ENCODE measurements at places on chromosomes 6 and 20.

GRCh38 chr20:25061103-25061799 is 3.3 kb upstream of the ACSS1 start:
- DNase-seq = no peak

- DNase-seq = no peak
Observed at GRCh38 chr20:52748990-52749389, 223.2 kb upstream of the TSHZ2 start.

DNA sequence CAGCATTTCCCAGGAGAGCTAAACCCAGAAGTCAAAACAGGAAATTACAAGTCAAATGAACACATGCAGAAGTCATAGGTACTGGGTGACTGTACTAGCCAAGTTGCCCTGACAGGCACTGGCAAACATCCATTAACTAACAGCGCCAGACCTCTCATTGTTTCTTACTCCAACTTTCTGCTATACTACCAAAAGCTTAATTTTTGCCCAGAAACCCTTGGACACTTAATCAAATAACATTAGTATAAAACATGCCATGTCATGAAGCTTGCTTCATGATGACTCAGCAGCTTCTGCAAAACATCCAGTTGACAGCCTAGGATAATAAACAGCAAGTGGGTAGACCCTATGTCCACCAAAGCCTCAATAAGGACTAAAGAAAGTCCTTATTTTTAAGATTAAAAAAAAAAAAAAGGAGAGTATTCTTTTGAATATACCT is 3.5 kb downstream of the NUP153 start:
- no peak for DNase-seq

GRCh38 chr6:56802584-56802983 is 152.3 kb upstream of the BEND6 start:
- no peak for DNase-seq

DNA sequence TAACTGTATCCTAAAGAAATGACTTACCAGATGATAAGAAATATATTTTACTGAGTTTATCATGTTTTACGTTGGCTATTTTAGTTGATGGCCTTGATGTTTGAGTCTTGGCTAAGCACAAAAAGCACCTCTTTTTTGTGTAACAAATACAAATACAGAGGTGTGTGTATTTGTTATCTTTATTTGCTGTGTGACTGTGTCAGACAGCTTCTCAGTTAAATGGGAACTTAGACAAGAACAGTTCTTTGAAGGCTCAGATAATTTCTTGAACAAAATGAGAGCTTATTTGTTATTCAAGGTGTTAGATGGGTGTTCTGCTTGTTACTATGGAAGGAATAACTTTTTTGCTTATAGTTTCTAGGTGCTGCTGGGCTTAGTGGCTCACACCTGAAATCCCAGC is 95.4 kb downstream of the RPS12 start:
- no peak for DNase-seq

DNA sequence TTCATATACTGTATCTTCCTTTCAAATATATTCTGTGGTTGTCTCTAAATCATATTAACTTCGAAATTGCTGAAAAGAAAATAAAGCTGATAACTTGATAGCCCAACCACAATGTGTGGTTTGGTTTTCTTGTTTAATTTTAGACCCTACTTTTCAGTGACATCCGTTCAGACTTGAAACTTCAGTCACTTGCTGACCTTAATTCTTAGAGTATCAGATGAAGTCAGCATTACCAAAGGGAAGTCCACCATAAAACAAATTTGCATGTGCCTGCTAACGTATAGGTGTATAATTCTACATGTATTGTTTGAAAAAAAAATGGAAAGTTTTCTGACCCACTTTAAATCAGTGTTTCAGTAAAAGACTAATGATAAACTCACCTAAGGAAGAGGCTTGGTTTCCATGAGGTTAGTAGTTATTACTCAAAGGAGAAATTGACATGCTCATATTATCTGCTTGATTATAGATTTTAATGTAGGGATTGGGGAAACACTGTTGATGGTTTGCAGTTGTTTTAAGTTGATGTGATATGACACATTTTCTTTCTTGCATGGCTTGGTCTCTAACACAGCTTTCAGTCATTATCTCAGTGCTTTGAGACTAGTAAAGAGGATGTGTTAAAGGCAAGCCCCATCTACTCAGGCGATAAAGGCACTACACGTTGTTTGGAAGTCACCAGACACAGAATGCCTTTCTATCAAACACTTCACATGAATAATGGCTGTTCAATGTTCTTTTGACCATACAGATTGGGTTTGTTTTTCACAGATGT is 5.2 kb upstream of the IL17A start:
- peak; percentile 89 for DNase-seq

GRCh38 chr6:146367061-146367460 is 176.6 kb upstream of the RAB32 start:
- DNase-seq = no peak

- no peak for DNase-seq
Observed at GRCh38 chr6:12950976-12951375, 234.4 kb downstream of the PHACTR1 start.

DNA sequence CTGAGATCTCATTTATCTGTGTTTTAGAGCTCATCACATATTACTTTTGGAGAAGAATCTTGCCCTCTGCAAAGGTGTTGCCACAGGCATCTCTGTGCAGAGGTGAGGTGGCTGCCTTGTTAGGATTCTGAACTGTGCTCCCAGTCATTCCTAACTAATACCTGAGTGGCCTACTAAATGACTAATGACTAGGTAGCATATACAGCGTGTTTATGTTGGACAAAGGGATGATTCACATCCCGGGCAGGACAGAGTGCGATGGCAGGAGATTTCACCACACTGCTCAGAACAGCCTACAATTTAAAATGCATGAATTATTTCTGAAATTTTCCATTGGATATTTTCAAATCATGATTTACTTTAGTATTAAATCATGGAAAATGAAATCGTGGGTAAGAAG is 23.1 kb upstream of the CGA start:
- DNase-seq = no peak

GRCh38 chr6:44487586-44487985 is 100.1 kb downstream of the CDC5L start:
- DNase-seq = no peak

GRCh38 chr6:44016131-44016870 is 111.0 kb downstream of the MRPL14 start:
- DNase-seq = no peak

GRCh38 chr6:23414051-23414445 is 712.0 kb upstream of the NRSN1 start:
- peak; percentile 90 for DNase-seq

- DNase-seq = no peak
Observed at GRCh38 chr20:21202259-21202658, 76.4 kb downstream of the KIZ start.

DNA sequence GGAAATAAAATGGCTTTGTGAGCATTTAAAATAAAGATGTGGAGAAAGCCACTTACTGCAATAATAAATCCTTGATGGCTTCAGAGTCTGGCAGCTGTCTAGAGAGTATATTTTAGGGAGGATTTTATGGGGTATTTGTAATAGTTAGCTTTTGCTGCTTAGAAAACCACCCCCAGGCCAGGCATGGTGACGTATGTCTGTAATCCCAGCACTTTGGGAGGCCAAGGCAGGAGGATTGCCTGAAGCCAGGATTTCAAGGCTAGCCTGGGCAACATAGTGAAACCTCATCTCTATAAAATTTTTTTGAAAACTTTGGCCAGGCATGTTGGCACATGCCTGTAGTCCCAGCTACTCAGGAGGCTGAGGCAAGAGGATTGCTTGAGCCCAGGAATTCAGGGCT is 63.8 kb downstream of the ISM1 start:
- no peak for DNase-seq

Data from MM.1S (cell line).